ENCODE measurements at places on chromosomes 7 and 10.

DNA sequence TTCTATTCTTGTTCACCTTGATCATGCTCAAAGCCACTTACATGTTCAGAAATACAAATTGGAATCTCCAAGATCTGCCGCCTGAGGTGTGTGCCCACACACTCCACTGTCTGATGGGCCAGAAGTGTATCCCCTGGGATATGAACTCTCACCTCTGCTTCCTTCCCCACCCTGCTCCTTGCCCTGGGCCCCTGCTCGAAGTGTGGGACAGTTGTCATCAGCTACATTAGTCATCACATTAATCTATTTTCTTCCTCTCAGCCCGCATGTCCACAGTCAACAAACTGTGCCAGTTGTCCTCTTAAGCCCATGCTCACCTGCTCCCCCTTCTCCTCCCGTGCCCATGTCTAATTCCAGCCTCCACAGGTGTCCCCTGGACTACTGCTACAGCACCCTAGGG lies 154.7 kb downstream of the PTPN20 start:
- DNase-seq = no peak

DNA sequence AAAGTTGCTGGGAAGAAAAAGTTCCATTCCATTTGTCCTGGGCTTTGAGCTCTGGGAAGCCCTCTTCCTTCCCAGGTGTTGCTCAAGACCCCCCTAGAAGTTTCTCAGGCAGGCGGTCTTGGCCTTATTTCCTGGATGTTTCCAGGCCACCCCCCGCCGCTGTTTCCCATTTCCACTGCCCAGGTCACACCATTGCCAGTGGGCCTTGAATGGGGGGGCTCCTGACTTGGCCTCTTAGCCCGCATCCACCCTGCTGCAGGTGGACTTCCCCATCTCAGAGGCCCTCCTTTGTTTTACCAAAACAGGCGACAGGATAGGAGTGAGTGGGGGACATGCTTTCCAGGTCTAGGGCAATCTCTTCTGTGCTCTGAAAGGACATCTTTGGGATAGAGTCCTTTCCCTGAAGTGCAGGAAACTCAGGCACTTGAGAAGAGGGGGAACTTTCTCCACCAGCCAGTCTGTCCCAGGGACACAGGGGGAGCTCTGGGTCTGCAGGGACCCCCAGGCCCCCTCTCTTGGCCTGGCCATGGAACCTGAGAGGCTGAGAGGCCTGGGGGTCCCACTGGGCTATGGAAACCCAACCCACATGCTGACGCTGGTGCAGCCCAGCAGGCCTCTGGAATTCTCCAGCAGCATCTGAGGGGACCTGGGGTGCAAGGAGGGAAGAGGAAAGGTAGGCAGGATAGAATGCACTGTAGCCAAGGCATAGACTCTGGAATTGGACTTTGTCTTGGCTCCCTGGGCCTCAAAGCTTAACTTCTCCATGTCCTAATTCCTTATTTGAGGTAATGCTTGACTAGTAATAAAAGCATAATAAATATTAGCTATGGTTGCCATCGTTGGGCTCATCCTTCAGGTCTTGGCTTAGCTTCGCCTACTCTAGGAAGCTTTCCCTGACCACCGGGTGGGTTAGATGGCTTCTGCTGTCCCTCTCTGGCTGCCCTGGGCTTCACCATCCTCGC lies 17.6 kb downstream of the NEURL1 start:
- DNase-seq = no peak

DNA sequence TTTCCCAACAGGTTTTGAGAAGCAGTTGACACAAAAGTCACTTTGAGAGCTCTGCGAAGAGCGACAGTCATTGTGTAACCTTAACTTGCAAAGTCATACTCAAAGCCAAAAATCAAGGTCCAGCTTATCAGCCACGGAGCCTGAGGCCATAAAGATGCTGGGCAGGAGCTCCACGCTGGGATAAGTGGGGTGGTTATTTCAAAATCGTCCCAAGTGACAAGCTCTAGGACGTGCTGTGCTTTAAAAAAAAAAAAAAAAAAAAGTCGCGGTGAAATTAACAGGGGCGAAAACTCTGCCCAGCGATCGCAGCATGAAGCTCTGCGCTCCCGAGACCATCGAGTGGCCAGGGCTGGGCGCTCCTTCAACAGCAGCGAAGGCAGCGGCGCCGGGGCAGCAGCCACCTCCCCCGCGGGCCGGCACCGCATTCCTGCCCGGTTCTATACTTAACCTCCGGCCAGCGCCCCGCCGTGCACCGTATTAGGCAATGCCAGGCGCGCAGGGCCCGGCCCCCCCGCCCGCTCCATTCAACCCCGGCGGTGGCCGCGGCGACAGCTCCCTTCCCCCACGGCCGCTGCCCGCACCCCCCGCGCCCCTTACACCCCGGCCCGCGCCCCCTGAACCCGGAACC lies 657 bp downstream of the HACD1 start:
- DNase-seq = no peak

DNA sequence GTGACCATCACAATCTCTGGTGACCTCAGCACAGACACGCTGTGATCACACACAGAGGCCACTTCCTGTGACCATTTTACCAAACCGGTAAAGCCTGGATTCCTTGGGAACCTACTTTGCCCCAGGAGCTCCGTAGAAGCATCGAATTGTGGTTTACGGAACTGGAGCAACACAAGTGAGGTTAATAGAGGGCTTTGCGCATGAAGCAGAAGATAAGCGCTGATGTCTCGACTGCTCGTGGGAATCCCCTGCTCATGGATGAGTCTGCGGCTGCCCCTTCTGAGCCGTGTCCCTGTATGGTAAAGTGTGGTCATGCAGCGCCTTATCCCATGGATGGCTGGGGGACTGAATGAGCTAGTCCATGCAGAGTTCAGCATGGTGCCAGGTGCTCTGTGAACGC lies 53.6 kb downstream of the VIPR2 start:
- no peak for DNase-seq

DNA sequence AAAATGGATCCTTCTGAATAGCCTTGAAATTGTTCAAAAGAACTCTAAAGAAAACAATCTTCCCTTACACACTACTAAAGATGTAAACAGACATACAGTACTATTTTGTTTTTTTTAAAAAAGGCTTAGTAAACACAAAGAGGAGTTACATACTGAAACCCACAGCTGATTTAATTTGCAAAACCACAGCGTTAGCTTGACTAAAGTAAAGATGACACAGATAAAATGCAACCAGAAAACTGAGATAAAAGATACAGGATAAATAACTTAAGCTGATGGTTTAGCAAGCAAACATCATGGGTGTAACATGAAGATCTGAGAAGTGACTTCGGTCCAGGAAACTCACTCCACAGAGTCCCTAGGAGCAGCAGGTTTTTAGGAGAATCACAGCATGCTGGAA lies 21.8 kb downstream of the PRKCQ start:
- DNase-seq = no peak

DNA sequence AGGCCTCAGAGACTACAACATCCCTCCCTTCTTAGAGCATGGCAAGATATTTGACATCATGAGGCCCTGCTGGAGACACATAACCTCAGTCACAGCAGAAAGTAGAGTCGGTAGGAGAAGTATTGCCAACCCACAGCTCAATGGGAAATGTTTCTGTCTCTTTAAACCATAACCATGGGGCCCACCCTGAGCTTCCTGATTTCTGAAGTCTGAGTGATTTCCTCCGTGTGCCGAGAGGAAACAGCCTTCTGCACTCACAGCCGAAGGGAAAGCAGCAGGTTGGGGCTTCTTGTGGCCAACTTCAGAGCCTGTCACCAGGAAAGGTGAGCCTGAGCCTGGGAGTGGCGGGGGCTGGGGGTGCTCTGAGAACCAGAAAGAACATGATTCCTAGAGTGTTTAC lies at the start of gene GIMAP1:
Gene GIMAP1, plus strand, starts transcription at position 246 of the 400 bp plus-strand sequence. CDS start 2,435 bp downstream, outside the sequence.
- no peak for DNase-seq

- DNase-seq = no peak
These were observed 47.6 kb downstream of the RPS24 start for GRCh38 chr10:78081292-78081691.

- no peak for DNase-seq
These were observed 27.5 kb downstream of the ELFN1 start for GRCh38 chr7:1697499-1698125.

- DNase-seq = no peak
These were observed 3.4 kb downstream of the TCF7L2 start for GRCh38 chr10:112953174-112954159.

- DNase-seq = no peak
These were observed 1.4 kb downstream of the SFR1 start for GRCh38 chr10:104123397-104123796.

GRCh38 chr7:144027974-144028373 lies 20.8 kb upstream of the OR2A5 start:
- no peak for DNase-seq

GRCh38 chr10:132030898-132031463 lies 34.8 kb upstream of the JAKMIP3 start:
- no peak for DNase-seq

GRCh38 chr10:127310923-127311322 lies 114.5 kb upstream of the INSYN2A start:
- no peak for DNase-seq

DNA sequence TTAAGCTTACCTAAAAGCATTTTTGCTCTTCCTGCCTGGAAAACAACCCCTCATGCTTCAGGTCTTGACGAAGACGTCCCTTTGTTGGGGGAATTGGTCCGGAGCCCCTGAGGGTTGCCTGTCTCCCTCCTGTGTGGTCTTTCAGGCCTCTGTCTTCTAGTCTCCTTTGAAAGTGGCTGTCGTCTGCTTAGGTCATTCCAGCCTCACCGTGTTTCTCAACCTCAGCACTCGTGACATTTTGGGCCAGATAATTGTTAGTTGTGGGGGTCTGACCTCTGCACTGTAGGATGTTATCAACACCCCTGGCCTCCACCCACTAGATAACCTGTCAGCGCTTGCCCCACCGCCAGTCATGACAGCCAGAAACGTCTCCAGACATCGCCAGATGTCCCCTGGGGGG lies 219.1 kb downstream of the TCF7L2 start:
- no peak for DNase-seq

- no peak for DNase-seq
These were observed 20.6 kb upstream of the CHCHD3 start for GRCh38 chr7:133102276-133103060.

DNA sequence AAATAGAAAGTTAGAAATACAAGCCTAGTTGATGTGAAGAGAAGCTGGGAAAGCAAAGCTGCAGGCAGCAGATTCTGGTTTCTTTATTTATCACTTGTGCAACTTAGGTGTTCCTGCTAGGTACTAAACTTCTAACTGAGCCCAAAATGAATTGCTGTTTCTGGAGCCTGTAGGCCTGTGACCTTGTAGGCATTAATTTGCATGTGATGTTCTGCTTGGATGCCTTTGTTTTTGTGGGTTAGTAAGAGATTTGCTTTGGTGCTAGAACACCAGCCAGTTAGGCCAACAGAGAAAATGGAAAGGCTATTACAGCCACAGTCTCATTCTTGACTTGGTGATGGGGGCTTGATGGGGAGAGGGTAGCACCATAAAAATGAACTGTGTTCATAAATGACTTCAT lies 370.7 kb downstream of the PPP1R3A start:
- DNase-seq = no peak

All from stimulated activated CD8-positive, alpha-beta memory T cell treated with anti-CD3 and anti-CD28 coated beads, Interleukin-2, amount 100 ng/mL, for 1 hour (primary cell).